Bronchial epithelial cell (primary cell): ENCODE measurements at places on chromosomes 11 and 22.

GRCh38 chr11:45110562-45110961 lies 35.9 kb upstream of the PRDM11 start:
- peak; percentile 70 for DNase-seq

DNA sequence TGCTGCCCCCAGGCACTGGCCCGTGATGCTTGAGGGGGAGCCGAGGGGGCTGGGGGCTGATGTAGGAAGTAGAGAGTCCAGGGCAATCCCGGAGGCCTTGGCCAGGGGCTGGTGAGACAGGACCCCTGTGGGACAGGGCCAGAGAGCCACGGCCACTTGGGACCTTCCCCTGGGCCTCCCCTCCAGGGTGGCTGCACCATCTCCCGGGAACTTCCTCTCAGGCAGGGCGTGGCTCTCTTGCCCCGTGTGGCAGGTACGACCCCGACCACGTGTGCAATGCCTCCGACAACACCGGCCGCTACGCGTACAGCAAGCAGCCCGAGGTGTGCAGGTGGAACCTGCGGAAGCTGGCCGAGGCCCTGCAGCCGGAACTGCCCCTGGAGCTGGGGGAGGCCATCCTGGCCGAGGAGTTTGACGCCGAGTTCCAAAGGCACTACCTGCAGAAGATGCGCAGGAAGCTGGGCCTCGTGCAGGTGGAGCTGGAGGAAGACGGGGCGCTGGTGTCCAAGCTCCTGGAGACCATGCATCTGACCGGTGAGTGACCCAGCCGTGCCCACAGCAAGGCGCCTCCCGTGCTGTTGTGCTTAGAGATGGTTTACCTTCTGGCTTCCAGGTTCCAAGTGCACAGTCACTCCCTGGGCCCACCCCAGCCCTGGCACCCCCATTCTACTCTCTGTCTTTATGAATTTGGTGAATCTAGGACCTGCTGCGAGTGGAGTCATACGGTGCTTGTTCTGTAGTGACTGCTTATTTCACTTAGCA lies 9.7 kb downstream of the SELENOO start:
- DNase-seq = no peak

- no peak for DNase-seq
Measured at GRCh38 chr11:6391537-6392134, 1.4 kb downstream of the SMPD1 start.

GRCh38 chr11:35584321-35584720 lies 33.9 kb upstream of the FJX1 start:
- DNase-seq = peak; percentile 86

GRCh38 chr11:58775066-58775708 lies 43.4 kb upstream of the GLYAT start:
- DNase-seq = peak; percentile 12

DNA sequence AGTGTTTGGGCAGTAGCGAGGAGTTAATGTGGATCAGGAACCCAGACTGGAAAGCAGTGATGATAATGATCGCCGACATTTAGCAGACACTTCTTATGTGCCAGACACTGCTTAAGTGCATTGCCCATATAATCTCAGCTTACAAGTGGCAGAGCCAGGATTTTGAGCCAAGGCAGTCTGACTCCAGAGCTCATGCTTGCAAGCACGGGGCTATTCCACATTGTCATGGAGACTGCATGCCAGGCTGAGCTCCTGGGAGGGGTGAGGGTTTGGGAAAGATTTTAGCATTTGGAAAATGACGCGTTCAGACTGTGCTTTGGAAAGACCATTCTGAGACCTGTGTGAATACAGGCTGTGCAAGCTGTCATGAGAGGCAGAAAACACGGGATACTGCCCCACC lies 302.7 kb downstream of the DDX10 start:
- no peak for DNase-seq

DNA sequence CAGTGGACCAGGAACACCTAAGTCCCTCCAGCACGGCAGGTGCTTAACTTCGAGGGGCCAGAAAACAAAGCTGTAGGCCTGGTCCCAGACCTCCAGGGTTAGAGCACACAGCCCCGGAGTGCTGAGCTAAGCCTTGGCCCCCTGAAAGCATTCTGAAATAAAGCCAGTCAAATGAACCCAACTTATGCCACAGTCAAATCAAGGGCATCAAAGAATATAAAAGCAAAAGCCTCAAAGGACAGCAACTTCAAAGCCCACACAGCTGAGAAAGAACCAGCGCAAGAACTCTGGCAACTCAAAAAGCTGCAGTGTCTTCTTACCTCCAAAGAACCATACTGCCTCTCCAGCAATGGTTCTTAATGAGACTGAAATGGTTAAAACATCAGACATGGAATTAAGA lies 39.1 kb downstream of the TMEM123 start:
- no peak for DNase-seq

DNA sequence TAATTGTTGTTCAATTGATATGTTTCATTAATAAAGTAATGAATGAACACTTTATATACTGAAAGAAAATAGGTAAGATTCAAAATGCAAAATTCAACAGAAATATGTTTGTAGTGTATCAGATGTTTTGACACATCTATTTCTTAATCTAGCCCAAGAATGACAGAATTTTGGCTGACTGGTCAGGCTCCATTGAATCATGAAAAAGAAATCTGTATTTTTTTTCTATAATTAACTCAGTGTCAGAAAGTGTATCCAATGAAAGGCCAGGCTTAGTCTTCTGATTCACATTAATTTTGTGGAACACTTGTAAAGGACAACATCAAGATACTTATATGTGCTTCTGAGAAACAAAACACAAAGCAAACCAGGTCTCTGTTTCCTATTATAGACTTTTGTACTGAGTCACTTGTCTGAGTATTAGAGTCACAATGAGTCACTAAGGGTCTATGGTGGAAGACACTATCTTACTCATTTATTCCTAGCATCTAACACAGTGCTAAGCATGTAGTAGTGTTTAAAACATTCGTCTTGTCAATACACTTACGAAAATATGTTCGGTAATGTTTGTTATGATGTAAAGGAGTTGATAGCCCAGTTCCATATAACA lies 297.7 kb upstream of the CCDC90B start:
- peak; percentile 92 for DNase-seq

- no peak for DNase-seq
Measured at GRCh38 chr11:112520354-112520753, 259.7 kb upstream of the PLET1 start.

- no peak for DNase-seq
Measured at GRCh38 chr11:121179306-121179705, 78.3 kb downstream of the TECTA start.

DNA sequence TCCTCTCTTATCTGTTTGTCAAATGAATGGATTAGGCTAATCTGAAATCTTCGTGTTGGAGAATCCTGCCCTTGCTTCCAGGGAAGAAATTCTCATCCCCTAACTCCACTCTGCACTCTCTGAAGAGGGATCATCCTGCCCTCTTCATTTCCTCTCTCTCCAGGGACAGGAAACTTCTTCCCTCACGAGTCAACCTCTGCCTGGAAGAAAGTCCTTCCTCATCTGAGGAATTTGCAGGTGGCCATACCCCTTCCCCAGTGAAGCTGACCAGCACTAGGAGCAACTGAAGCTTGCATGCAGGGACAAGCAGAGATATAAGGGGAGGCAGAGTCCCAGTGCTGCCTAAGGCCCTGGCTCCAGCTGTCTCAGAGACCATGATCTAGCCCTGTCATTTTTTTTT lies 3.6 kb upstream of the PHOX2A start:
- DNase-seq = no peak

- no peak for DNase-seq
Measured at GRCh38 chr11:61654397-61654829, 25.8 kb upstream of the DAGLA start.

DNA sequence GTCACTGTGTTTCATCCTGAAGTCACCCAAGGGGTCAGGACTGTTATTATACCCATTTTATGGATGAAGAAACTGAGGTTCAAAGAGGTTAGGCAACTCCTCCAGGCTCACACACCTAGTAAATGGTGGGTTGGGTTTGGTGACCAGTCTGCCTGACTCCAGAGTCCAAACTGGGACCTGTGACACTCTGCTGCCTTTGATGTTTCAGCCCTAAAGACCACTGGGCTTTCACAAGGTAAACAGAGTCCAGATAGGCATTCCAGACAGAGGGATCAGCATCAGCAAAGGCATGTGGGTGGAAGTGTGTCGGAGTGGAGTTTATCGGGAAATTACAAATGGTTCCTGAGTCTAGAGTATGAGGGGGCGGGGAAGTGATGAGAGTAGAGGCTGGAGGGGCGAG lies 38.5 kb downstream of the MICAL2 start:
- no peak for DNase-seq

GRCh38 chr11:28910926-28911325 lies 802.7 kb downstream of the METTL15 start:
- DNase-seq = no peak

DNA sequence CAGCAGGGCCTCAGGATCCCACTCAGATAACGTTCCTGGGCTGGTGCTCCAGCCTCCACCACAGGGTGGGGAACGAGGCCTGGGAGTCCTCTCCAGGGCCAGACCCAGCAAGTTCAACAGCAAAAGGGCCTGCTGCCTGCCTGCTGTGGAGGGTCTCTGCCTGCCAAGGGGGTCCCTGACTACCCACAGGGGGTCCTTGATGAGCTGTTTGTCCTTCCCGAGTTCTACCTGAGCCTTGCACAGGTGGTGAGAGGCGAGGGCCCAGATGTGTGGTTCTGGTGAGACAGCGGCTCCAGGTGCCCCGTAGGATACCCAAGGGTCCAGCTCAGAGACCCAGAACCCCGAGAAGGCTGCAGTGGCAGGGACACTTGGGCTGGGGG lies 4.4 kb downstream of the DUSP8 start:
- DNase-seq = no peak

DNA sequence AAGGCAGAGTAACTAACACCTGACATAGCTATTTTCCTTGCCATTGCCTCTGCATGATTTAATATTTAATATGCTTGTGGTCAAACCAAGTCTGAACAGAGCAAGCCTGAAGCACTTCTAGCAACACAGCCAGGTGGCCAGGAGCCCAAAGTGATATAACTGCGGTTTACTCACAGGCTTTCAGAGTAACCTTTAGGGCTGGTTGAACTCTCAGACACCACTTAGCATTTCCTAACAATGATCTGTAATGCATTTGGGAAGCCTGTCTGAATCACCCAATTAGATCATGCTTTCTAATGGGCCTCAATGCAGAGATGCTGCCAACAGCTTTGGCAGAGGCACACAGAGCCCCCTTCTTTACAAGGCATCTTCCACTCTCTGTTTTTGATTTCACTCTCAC lies 96.1 kb downstream of the FDX1 start:
- DNase-seq = peak; percentile 99

DNA sequence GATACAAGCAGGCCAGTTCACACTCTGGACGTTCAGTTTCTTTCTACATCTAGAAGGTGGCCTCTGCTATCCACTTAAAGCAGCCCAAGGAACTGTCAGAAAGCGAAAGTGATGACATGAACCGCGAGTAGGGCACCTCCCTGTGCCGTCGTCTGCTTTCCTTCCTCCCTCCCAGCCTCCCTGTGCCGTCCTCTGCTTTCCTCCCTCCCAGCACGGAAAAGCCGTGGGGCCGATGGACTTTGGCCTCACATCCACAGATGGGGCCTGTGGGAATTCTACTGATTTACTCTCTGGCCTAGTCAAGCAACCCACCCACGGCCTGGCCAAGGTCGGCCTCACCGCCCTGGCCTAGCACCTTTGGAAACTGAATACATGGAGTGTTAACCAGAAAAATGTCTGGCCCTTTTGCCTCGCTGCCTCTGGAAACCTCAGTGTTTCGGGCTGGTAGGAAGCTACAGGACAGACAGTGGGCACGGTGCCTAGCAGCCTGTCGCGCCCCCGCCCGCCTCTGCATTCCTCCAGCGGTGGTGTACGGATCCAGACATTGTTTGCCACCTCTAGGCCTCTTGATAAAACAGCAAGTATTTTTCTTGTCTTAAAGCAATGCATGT lies 14.2 kb downstream of the PEX26 start:
- no peak for DNase-seq

GRCh38 chr11:115321605-115322289 lies 182.5 kb downstream of the CADM1 start:
- no peak for DNase-seq

DNA sequence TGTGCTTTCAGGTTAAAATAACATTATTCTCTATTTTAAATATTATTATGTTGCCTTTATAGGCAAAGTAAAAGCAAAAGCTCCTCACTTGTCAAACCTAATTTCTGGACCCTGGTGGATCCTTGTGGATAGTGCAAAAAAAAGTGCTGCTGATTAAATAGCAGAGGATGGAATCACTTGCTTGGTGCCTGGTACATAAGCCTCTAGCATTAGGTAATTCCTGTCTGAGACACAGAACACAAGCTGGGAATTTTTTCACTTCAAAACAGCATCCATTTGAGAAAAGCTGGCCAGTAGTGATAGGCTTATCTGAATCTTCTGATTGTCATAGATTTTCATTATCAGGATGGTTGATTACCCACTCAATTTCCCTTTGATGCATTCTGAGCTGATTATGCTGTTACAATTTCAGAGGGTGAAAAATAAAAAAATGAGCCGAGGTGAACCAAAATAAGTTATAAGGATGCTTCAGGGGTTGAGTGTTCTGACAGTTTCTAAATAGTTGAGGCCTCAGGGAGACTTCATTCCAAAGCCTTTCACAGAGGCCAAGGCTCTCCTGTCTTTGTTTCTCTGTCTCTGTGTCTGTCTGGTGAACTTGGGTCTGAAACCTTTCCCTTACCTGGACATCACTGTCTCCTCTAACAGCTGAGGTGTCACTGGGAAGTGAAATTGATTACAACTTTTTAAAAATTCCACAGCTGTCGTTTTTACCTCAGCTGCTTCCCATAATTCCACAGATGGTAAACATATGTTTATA lies 242.9 kb downstream of the NELL1 start:
- DNase-seq = no peak

GRCh38 chr22:27307545-27308247 lies 493.9 kb downstream of the MN1 start:
- DNase-seq = no peak

DNA sequence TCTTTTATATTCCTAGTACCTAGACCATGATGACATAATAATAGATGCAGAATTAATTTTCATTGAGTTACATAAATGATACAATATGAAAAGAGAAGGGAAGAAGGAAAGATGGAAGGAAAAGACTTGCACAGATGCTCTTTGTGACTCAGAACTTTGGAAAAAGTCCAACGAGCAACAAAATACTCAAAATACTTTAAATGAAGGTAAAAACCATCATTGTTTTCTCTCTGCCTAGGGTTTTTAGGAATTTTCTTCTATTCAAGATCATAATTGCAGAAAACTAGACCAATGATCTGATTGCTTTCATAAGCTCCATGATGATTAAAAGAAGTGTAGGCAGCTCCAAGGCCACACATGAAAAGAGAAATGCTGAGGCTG lies 276.9 kb downstream of the KIRREL3 start:
- no peak for DNase-seq

DNA sequence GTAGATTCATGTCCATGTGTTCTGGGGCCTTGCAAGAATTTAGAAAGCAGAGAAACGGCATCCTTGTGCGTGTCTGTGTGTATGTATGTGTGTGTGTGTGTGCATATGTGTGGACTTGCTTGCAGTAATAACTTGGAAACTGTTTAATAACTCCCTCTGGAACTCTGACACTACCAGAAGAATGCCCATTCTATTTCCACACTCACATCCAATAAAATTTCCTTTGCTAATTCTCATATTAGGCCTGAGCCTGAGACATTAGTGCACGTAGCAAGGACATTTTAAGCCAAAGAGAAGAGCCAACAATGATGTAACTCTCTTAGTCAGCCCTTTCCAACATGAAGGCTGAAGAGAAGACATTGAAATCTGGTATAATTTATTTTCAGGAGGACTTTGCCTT lies 3.2 kb downstream of the OR4D6 start:
- DNase-seq = no peak
